ENCODE measurements at places on chromosomes 13 and 19. TPM values are rescaled to one million over a fixed set of nuclear protein-coding genes. Genes with fewer than 3 reads are reported as not detected.

DNA sequence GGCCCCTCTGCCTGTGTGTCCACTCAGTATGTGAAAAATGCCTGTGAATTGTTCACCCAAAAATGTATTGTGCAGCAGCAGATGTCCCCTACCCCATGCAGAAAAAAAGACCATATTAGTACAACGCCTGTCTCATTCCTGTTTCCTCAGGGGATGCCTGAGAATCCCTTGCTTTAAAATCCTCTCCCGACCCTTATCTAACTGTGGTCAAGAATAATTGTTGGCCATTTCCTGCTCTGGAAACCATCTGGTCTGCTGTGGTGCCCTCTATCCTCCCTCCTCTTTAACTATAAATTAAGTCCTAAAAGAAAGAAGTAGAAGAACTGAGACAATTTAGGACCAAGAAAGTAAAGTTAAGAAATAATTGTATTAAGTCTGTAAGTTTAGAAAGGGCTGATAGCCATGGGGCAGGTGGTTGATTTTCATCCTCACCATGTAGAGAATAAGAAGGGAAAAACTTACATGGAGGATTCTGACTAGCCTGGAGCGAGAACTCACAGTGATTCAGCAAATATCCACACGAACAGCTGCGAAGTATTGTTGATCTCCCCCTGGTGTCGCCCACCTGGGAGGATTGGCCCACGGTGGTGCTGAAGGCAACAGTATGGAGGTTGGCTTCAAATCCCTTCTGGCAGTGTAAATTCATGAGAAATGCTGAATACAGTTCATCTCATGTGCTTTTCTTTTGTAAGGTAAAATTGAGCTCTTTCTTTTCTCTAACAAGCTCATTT, 85.6 kb downstream of the COL4A2 start:
- no peak for DNase-seq

DNA sequence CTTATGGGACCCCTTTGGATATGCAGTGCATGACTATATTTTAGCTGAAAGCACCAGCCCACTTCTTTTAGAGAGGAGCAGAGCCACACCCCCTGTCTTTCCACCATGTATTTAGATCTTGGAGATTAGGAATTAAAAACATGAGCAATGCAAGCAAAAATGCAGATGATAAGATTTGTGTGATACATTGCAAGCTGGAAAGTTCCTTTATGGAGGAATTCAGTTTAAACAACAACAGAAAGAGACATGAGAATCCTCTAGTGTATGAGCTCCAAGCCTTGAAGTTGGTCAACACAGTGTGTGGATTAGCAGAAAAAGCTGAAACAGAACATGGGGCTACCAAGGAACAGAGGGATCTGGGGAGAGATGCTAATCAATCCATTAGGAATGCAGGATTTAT, 529.8 kb upstream of the NBEA start:
- no peak for DNase-seq

GRCh38 chr13:44048326-44048725, 168.6 kb downstream of the LACC1 start:
- no peak for DNase-seq

GRCh38 chr13:43080199-43080598, 56.8 kb downstream of the DNAJC15 start:
- DNase-seq = no peak

DNA sequence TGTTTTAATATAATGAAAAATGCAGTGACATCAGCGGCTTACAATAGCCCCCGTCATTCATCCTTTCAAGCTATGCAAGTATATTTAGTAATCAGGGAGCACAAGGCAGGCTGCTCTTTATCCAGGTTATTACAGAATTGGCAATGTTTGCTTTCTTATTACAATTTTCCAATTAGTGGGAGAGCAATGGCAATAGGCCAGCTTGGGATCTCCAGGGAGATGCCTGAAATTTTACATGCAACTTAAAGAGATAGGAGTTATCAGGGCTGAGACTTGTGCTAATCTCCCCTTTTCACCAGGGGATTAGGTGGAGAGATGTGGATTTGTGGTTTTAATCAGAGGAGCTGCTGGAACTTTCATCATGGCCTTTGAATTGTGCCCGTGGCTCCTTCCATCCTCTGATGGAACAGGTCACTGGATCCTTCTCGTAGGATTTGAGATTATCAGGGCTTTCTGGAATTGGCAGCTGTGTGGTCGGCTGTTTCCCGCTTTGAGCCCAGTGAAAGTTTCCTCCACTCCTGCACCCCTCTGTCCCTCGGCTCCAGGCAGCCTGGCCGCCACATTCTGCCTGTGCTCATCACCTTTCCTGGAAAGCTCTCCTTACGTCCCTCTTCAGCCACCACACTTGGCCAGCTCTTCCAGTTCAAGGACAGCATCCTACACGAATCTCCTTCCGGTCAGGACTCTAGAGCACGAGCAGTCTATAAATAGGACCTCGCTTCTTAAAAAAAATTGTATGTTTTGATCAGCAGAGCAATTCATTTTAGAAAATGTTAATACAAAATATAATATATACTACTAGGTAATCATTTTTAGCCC, 47.0 kb downstream of the CBY2 start:
- DNase-seq = no peak

GRCh38 chr19:33399745-33400681, 26.5 kb downstream of the CEBPG start:
- DNase-seq = no peak

DNA sequence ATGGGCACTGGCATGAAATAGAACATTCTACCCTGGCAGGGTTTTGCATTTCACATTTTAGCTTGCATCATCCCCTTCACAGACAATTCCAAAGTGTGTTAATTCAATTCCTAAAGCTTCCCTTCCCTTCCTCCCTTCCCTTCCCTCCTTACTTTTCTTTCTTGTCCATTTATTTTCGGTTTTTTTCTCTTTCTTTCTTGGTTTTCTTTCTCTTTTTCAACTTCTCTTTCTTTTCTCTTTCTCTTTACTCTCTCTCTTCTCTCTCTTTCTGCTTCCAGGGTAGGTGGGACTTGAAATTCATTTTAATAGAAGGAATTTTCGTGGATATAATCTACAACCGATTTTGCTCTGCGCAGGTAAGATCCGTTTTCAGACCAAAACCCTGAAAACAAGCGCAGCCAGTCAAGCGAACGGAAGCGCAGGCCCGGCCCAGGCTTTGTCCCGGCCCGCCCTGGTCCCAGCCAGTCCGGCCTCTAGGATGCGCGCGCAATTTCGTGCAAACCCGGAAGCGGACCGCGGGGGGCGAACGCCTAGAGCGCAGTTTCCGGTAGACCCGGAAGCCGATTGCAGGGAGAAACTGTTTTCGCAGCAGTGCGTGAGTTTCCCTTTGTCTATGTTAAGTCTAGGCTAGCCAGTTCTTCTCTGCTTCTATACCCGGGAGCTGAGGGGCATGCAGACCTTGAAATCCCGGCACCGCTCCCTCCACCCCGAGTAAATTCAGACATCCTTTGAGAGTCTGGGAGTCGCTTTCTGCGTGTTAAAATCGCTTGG, at the start of gene ZNF528:
Gene ZNF528, plus strand, starts transcription at position 540 of the 771 bp plus-strand sequence. CDS start 4,165 bp downstream, outside the sequence.
- DNase-seq = peak; percentile 48

DNA sequence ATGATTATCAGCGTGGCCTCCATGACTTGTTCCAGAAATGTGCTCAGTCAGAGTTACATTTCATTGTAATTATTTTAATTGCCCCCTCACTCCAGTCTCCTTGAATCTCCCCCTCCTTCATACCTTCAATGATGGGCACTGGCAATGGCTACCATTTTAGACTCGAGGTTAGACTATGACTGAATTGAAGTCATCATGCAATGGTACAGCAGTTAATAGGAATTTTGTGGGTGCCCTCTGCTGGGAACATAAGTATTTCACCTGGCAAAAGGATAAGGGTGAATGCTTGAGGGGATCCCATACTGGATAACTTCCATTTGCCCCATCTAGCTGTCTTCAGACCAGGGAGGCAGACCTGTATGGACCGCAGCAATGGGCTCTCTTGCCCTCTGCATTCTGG, 32.2 kb upstream of the USP12 start:
- no peak for DNase-seq

- no peak for DNase-seq
Observed at GRCh38 chr13:33183431-33184111, 102.0 kb downstream of the STARD13 start.

- DNase-seq = peak; percentile 57
Observed at GRCh38 chr13:66210677-66211076, 1019.5 kb downstream of the PCDH9 start.

The KRTDAP gene
- not detected for total RNA-seq

The COMP gene
- not detected for total RNA-seq

The LRG1 gene
- total RNA-seq = 2.3 TPM

The LSR gene
- 7.5 TPM for total RNA-seq

The MEIS3 gene
- total RNA-seq = 0.63 TPM

The NALCN gene
- 2.3 TPM for total RNA-seq

Data from glomerular endothelial cell (primary cell).